ENCODE measurements at places on chromosomes 3 and 15.

DNA sequence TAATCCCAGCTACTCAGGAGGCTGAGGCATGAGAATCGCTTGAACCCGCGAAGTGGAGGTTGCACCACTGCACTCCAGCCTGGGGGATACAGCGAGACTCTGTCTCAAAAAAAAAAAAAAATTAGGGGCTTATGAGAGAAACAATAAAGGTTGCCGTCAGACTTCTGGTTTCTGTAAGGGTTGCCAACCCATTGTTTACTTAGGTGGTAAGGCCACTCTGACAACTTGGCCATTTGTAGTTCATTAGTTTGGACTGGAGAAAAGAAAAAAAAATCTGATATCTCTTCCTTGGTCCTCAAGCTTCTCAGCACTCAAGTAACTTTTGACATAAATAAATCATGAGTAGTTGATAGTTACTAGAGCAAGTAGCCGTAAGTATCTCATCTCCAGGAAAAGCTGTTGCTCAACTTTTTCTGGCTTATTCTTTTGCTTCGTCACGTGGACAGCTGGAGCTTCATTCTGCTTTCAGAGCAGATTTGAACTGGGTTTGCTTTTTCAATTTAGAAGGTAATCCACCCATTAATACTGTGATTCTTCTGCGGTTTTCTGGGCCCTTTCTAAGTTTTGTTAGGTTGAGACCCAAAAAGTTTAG, 9.4 kb downstream of the SNX1 start:
- DNase-seq = no peak

GRCh38 chr3:33833408-33834095, 35.1 kb downstream of the PDCD6IP start:
- DNase-seq = no peak

DNA sequence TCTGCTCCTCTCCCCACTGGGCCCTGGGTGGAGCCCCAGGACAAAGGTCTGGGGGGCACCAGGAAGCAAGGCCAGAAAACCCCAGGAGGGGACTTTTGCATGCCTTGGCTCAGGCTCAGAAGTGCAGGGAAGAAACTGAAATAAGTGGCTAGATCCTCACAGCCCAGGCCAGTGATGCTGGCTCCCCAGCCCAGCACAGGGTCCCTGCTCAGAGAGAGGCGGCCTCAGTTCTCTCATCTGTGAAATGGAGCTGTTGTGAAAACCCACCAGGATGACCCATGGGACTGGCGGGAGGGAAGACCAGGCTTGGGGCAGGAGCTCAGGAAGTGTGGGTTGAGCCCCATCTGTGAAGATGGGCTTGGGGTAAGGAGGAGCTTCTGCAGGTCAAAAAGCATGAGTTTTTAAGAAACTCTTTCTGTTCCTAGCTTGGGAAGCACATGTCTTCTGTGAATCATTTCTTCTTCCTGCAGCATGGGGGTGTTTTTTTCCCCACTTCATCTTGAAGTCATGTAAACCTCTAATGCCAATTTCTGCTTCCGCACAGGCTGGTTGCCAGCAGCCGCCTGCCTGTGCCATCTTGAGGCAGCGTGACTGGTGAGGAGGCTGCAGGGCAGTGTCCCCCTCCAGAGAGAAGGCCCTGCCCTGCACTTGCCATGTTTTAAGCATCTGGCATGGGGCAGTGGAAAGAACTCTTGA, 118.6 kb downstream of the SMAD6 start:
- DNase-seq = no peak

DNA sequence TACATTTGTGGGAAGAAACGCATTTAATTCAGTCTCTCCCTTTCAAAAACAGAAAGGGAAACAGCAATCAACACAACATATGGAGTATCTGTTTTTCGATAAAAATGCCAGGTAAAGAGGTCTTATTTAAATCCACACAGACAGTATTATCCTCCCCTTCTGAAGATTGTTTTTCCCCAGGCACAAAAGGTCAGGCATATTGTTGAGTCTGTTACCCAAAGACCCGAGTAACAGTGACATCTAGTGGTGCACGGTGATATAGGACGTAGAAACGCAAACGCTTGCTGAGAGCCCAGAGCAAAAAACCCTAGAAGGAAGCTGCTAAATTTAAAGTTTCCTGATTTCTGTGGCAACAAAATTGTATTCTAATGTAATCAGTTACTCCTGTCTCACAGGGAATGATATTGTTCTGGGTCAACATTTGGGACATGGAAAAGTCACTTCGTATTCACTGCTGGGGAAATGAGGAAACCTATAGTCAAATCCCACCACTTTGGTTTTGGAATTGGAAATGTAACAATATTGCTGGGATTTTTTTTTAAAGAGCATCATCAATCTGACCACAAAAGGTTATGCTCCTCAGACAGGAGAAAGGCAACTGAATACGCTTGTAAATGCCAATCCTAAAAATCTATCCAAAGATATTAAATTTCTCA, 312.7 kb upstream of the CCDC54 start:
- peak; percentile 69 for DNase-seq

DNA sequence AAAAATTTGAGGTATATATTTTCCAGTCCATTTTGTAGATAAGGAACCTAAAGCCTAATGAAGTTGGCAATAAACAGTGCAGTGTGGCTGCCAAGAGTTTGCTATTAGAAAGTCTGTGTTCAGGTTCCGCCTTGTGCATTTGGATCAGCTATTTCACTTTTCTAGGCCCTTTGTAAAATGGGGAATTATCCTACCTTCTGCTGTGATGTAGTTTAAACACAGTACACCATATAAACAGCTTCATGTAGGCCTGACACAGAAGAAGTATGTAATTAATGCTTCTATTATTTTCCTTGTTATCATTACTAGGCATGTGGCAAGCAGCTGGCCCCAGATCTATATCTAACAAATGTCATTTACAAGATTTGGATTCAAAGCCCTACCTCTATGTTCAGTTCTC, 456.3 kb downstream of the GABRG3 start:
- no peak for DNase-seq

- no peak for DNase-seq
These were observed 18.4 kb upstream of the BCHE start for GRCh38 chr3:165855581-165855980.

GRCh38 chr3:128508852-128509251, 15.9 kb upstream of the GATA2 start:
- DNase-seq = no peak

DNA sequence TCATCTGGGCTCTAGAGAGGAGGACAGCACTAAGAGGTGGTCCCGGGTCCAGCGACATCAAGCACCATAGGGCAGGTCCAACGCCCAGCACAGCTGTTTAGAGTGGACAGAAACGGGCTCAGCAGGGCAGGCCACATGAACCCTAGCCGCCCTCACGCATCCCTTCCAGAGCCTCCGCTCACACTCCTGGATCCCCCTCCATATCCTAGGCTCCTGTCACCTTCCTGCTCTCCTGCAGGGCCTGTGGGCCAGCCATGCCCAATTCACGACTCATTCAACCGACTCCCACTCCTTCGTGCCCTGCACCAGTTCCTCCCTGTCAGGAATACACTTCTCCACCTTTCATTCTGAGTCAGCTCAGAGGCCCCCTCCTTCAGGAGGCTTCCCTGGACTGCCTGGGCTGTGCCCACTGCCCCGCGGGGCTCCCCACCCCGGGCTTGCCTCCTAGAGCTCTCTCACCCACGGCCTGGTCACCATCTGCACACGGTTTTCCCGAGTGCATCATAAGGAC, 90.2 kb downstream of the LINGO1 start:
- no peak for DNase-seq

- no peak for DNase-seq
These were observed 179.9 kb downstream of the FAM43A start for GRCh38 chr3:194865615-194866014.

DNA sequence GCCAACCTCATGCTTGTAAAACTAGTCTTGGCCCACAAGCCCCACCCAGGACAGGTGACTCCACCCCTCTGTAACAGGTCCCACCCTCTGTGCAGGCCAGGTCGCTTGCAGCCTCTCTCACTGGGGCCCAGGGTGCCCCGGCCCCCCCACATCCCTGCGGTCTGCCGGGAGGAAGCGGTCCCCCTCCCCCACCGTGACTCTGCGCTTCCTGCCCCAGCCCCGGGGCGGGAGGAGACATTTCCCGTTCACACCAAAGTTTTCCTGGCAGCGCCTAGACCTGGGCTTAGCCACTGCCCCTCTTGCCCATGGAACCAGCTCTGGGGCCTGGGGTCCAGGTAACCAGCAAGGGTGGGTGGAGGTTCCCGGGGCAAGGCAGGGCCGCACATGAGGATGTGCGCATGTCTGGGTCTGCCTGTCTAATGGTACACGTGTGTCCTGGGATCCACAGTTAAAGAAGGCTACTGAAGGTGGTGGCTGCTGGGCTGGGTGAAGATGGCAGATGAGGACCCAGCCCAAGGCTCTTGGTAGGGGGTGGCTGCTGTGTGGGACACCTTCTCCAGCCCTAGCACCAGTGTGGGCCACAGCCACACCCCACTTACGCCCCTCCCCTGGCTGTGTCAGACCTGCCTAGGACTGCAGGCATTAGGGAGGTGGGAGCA, 8.4 kb downstream of the NBEAL2 start:
- DNase-seq = no peak

GRCh38 chr3:101861212-101861788, 12.0 kb downstream of the NFKBIZ start:
- DNase-seq = no peak

DNA sequence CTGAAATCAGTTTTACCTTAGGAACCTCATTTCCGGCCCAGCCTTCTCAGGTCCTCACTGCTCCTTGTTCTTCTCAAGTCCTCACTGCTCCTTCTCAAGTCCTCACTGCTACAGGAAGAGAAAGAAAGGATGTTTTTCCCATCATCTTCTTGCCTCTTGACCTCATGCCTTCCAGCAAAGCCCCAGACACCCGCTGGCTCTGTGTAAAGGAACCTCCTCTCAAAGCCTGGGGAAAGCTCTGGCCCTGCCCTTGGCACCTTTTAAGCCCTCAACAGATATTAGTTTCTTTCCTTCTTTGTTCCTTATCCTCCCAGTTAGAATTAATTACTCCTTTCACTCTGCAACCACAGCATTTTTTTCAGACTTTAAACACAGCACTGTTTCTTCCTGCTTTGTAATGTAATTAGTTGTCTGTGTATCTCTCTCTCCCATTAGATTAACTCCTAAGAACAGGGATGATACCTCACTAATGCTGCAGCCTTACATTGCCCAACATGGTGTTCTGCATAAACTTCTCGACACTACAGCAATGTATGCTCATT, 4.0 kb upstream of the WDR49 start:
- DNase-seq = peak; percentile 52

DNA sequence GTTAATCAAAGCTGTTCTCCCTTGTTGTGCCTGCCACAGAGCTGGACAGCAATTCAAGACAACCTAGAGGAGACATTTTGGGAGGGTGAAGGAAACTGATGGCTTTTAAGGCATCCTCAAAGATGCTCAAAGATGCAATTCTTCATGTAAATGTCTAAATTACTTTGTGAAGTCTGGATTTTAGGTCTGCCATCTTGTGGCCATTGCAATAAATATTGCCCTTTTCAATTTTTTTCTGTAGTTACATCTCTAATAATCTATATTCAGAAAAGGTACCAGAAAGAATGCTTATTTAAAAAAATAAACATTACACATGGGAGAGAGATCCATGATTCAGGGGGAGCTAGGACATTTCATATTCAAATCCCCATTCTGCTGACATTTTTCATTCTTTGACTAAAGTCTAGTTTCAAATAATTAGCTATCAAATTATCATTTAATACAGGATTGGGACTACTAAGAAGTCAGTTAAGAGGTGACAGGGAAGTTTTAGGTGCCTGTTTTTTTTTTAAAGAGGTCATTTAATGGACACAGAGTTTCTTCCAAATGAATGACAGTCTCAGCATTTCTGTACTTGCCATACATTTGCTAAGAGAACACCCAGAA, 259.8 kb upstream of the WNT5A start:
- DNase-seq = peak; percentile 9

DNA sequence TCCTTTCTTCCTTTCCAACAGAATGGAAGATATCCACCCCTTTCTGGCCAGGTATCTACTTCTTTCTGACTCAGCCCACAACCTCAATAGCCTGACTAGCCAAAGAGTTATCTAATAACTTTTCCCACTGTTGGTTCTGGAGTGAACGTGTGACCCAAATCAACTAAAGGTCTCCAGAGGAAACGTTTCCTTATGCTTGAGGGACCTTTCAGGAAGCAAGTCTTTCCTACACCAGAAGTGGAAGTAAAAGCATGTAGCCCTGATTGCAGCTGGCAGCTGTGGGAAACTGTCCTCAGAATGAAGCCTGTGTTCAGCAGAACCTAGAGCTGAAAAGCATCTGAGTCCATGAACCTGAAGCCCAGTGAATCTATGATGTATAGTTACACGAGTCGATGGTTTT, 34.7 kb upstream of the PHLDB2 start:
- DNase-seq = no peak

DNA sequence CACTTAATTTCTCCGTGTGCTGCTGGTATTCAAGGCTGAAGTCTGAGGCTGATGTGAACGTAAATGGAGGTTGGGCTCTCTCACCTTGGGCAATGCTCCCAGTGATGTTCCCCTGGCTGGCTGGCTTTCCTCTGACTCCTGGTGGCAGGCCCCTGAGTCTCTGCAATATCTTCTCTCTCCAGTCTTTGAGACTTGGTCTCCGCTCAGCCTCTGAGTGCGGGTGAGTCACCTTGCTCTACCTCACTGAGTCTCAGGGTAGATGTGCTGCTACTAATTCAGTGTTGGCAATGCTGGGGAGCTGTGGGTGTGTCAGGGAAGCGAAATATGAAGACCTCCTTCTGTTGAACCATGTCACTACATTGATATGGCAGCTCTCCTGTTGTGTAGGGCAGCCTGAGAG, 31.3 kb upstream of the TRIM59 start:
- no peak for DNase-seq

DNA sequence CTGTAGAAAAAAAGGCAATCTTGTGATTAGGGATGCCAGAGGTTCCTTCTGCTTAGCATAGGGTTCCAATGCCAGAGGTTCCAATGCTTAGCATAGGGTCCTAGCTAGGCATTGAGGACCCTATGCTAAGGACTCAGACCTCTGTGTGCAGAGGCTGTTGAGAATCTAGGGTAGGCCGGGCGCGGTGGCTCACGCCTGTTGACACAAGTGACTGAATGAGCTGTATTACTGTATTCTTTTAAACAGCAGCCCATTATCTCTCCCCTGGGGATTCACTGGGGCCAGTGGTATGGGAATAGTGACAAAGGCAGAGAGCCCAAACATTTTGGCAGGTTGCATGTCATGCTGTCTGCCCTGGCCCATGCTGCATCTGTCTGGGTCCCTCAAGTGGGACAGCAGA, 16.2 kb downstream of the PAK6 start:
- DNase-seq = no peak

- DNase-seq = peak; percentile 21
These were observed 1009.8 kb downstream of the TUSC7 start for GRCh38 chr3:117719316-117719926.

- DNase-seq = no peak
These were observed 96.0 kb upstream of the TSC22D2 start for GRCh38 chr3:150312018-150312657.

DNA sequence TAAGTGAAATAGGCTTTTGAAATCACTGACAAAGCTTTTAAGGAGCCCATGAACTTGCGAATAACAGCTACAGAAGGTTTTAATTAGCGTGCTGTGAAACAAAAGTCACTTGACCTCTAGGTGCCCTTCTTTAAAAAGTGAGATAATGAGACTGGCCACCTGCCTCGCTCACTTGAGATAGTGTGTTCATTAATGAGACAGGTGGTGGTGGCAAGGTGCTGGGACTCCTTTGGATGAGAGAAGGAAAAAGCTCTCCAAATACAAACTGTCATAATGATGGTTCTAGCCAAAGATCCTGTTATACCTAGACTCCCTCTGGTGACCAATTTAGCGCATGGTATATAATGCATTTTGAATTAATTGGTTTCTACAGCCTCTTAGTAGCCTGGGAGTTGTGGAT, 22.7 kb upstream of the IREB2 start:
- peak; percentile 47 for DNase-seq

- DNase-seq = no peak
These were observed 70.7 kb downstream of the APBA2 start for GRCh38 chr15:28956491-28956890.
